ENCODE measurements at places on chromosomes 11 and 22.
A peak's percentile ranks its signal among the peaks of the same experiment; 100 is the strongest.

DNA sequence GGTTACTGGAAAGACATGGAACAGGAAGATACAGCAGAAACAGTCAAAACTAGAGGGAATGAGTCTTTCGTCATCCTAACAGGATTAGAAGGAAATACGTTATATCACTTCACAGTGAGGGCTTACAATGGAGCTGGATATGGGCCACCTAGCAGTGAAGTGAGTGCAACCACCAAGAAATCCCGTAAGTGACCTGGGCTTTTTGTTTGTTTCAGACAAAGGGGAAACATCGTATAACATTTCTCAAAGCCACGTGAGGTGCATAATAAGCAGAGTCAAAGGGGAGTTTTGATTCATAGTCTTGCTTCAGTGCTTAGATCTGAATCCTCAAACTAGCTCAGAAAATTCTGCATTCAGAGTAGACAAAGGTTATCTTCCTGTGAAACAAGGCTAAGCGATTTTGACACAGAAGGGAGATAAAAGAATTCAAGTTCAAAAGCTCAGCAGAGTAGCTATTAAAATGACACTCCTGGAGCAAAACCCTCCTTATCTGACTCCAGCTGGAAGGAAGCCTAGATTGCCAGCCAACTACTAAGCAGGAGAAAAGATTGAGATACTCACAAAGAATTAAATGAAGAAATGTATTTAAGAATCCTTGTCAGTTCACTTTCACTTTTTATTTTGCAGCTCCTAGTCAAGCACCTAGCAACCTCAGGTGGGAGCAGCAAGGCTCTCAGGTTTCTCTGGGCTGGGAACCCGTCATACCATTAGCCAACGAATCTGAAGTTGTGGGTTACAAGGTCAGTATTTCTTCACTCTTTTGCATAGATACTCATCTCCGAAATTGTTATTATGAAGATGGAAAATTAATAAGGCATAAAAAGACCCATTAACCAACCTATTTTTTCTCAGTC is 346.4 kb upstream of the ARHGAP42 start:
- DNase-seq = no peak

GRCh38 chr11:19398772-19399527 is 158.2 kb upstream of the E2F8 start:
- peak; percentile 98 for DNase-seq

- peak; percentile 91 for DNase-seq
Measured at GRCh38 chr22:20509344-20510047, 2.1 kb downstream of the MED15 start.

DNA sequence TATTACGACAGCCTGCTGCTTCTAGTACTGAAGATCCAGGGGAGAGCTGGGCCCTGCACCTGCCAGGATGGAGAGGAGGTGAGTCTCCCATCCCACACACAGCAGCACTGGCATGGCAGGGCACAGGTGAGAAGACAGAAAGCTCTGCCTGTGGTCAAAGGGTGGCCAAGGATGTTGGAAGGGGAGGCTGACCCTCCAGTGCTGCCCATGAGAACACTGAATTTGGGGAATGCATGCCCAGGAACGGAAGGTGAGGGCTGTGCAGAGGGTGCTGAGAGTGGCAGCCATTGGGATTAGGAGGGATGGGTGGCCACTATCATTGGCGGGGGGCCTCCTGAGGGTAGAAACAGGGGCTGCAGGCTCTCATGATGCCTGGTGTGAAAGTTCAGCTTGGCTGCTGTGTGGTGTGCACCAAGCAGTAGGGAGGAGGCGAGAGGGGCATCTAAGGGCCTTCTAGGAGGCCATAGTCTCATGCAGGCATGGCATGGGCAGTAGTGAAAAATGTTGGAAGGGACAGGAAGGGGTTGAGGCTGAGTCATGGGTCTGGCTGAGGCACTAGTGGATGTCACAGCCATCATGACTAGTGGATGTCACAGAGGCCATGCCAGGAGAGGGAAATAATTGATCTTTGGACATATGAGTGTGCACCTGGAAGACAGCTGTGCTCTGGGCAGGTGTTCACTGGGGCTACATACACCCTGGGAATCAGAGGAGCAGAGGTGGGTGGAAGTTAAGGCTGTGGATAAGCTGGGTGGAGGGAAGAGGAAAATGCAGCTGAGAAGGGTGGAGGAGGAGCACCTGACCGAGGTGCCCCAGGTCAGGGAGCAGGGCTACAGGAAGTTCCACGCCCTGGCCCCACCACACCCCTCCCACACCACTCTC is 2.5 kb upstream of the LRRC74B start:
- no peak for DNase-seq

DNA sequence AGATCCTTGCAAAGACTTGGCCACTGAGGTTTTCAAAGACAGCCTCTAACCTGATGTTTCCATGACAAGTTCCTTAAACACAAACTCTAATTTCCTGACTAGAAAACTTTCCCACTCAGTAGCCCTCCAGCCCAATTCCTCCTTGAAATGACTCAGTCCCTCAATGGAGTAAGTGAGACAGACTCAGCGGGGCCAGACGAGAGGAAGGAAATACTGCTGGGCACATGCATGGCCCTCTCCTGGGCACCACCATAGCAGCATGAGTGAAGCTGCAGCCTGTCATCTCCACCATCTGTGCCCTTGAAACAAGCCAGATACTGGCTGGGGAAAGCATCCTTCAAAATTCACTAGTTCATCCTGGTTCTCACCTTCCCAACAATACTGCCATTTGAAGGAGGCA is 76.2 kb upstream of the GDPD4 start:
- peak; percentile 18 for DNase-seq

- DNase-seq = no peak
Measured at GRCh38 chr11:97570636-97571035, 1180.8 kb downstream of the JRKL start.

DNA sequence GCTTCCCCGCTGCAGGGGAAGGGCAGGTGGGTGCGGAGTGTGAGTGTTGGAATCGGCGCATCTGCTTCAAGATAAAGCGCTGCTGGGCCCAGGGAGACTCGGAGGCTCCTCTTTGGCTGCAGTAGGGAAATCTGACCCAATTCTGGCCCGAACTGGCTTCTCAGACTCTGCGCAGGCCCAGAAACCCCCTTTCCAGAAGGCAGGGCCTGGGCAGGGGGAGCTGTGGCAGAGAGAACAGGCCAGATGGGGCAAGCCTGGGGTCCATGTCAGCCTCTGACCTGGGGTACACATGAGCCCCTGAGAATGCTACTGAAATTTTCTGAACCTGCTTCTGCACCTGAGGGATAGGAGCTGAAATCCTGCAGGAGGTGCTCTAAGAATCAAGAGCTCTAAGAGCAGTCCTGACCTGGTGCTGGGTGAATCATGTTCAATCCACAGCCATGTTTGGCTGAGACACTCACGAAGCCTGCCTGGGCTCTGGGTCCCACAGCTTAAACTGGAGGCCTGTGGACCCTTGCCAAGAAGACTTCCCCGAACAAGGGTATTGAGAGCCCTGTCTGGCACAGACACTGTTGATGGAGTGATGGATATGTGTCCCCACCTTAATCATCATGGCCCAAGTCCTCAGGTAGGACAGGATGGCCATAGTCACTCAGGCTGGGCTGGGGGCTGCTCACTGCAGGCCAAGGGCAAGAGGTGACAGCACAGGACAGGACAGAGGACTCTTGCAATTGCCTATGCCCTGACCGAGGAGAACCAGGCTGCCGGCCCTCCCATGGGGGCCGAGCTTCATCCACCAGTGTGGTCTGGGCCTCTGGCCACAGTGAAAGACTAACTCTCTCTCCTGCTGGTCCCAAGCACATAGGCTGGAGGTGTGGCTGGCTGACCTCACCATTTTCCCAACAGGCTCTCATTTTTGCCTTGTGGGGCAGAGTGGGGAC is 6.9 kb downstream of the RAB3IL1 start:
- DNase-seq = no peak

- DNase-seq = no peak
Measured at GRCh38 chr11:123135863-123136446, 59.1 kb downstream of the CLMP start.
